Neural progenitor cell (in vitro differentiated cells): ENCODE measurements at places on chromosomes 2 and 18.

DNA sequence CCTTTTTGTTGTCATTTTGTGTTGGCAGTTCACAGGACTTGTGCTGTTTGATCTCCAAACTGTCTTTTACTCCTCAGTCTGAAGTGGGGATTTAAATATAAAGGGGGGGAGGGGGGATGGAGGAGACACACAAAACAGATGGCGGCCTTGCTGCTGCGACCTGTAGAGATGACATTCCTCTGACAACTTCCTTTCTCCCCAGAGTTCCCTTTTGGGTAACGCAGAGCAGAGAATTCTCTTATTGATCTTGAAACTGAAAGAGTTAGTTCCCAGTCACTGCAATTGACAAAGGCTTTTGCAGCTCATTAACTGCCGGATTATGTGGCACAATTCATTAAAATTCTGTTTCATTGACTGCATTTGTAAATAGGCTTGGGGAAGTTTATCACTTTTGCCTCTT, 279.3 kb downstream of the TSN start:
- no peaks in the 10 kb centered on the region for H3K36me3 ChIP-seq
- H3K4me1 ChIP-seq, result peaks cover 22% of the 10 kb centered on the region
- no peak overlapping the region for H3K27ac ChIP-seq
- no peaks in the 10 kb centered on the region for H3K27me3 ChIP-seq
- peak; percentile 71 for DNase-seq
- no peak overlapping the region for H3K4me3 ChIP-seq

DNA sequence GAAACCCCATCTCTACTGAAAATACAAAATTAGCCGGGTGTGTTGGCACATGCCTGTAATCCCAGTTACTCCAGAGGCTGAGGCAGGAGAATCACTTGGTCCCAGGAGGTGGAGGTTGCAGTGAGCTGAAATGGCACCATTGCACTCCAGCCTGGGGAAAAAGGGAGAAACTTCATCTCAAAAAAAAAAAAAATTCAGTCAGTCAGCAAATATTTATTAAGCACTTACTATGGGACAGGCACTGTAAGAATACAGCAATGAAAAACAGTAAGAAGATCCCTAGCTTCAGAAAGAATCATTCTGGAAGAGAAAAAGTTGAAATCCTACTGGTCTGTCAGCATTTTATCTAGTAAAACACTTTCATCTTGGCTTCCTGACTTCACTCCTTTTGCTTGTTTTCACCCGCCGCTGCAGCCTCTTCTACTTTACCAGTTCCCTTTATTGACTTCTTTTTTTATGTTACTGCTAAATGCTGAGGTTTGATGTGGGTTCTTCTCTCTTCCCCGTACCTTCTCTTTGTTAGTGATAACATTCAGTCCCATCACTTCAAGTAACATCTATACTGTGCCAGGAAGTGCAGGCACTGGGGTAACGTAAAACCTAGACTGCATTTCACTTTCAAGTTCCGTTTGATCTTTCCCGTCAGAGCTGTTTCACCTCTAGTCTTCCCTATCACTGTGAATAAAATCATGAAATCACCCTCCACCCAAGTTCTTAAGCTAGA, 10.8 kb upstream of the TAF4B start:
- no peaks in the 10 kb centered on the region for H3K4me1 ChIP-seq
- no peak for DNase-seq
- no peaks in the 10 kb centered on the region for H3K36me3 ChIP-seq
- H3K27ac ChIP-seq, result no peak overlapping the region
- H3K4me3 ChIP-seq, result no peak overlapping the region

DNA sequence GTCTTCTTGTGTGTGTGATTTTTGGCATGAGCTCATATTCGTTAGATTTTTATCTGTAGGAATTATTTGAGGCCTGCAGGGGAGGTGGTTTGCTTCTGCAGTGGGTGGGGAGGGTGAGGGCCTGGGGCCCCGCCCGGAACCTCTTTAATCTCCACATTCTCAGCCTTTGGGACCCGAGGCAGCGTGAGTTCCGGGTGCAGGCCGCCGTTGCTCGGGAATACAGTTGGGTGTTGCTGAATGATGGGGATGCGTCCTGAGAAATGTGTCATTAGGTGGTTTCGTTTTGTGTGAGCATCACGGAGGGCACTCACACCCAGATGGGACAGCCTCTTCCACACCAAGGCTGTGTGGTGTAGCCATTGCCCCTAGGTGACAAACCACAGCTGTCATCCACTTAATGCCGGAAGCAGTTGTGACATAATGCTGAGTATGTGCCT, 13.7 kb upstream of the GAL3ST2 start:
- peaks cover 3% of the 10 kb centered on the region for H3K36me3 ChIP-seq
- H3K4me1 ChIP-seq, result peaks cover 8% of the 10 kb centered on the region
- H3K27me3 ChIP-seq, result no peaks in the 10 kb centered on the region
- H3K4me3 ChIP-seq, result no peak overlapping the region
- DNase-seq, result no peak

DNA sequence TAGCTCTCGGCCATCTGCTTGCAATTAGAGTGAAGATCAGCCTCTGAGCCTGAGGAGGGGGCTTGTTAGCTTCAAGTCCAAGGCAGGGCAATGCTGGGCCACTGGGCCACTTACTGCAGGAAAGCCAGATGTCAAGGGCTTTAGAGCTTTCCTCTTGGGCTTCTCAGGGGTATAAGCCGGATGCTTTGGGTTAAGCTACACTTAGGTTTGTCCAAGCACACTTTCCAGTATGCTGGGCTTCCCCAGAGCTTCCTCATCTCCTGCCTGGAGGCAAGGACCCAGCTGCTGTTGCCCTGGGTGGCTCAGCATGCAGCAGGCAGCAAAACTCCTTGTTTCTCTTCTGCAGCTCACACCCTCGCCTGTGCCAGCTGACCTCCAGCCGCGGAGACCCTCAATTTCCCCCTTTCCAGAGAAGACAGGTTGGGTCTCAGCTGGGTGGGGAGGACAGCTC, 29.0 kb upstream of the ATOH8 start:
- no peak overlapping the region for H3K4me3 ChIP-seq
- no peaks in the 10 kb centered on the region for H3K36me3 ChIP-seq
- no peak overlapping the region for H3K27ac ChIP-seq

DNA sequence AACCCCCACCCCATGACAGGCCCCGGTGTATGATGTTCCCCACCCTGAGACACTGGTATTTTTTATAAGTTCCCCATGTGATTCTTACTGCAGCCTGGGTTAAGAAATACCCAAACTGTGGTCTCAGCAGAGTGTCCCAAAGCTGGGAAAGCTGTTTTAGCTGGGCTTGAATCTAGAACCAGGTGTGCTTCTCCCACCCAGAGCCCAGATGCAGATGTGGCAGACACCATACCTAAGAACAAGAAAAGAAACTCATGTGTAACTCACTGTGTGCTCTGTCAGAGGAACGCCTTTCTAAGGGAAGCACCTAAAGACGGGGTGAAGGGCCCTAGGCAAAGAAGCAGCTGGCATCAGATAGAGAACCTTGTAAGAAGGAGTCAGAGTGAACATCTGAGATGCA, 23.9 kb downstream of the DOK1 start:
- no peaks in the 10 kb centered on the region for H3K4me1 ChIP-seq
- no peak overlapping the region for H3K27ac ChIP-seq
- no peaks in the 10 kb centered on the region for H3K36me3 ChIP-seq
- no peak overlapping the region for H3K4me3 ChIP-seq
- DNase-seq, result no peak
